Fibroblast of skin of right biceps (primary cell): ENCODE measurements at places on chromosomes 7 and 10.

DNA sequence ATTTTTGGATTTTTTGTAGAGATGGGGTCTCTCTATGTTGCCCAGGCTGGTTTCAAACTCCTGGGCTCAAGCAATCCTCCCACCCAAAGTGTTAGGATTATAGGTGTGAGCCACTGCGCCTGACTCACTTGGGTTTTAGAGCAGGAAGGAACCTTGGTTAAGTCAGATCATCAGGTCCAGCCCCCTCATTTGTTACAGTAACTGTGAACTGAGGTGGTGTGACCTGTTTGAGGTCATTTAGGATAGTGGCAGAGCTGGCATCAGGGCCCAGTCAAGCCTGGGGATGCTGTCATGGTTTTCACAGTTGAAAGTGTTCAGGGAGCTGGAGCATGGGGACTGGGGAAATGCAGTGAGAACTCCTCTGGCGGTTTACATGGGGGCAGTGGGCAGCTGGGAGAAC lies 159.6 kb downstream of the TAX1BP1 start:
- no peak for DNase-seq

DNA sequence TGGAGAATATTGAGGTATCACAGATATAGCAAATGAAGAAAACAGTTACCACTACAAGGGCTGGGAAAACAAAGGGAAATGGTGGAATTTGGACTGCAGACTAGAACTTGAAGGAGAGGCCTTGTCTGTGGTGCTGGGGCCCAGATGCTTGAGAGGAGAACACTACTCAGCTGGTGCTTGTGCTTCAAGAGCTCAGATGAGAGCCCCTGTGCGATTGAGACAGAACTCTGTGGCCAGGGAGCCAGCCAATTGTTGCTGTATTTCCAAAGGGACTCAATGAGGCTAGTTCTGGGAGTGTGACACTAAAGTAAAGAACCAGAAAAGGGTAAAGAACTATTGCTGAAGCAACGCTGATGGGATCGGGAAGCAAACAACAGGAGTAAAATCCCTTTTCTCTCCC lies 406.5 kb upstream of the SEMA3D start:
- no peak for DNase-seq

DNA sequence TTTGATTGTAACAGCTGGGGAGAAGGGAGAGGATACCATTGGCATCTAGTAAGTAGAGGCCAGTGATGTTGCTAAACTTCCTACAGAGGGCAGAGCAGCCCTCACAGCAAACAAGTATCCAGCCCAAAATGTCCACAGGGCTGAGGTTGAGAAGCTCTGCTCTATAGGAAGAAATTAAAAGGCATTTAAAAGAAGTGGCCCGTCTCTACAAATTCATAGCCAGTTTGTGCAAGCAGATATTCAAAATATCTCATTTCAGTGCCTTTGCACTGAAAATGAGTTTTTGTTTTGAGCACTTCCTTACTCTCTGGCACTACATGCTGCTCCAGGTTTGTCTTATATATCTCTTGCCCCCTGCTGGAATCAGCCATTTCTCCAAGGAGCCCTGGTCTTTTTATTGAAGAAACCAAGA lies 330.0 kb downstream of the BBS9 start:
- peak; percentile 55 for DNase-seq

- no peak for DNase-seq
Observed at GRCh38 chr10:79034271-79034876, 34.4 kb upstream of the ZMIZ1 start.

DNA sequence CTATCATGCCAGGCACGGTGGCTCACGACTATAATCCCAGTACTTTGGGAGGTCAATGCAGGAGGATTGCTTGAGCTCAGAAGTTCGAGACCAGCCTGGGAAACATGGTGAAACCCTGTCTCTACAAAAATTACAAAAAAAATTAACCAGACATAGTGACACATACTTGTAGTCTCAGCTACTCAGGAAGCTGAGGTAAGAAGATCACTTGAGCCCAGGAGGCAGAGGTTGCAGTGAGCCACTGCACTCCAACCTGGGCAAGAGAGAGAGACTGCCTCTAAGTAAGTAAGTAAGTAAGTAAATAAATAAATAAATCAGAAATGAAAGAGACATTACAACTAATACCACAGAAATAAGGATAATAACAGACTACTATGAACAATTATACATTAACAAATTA lies 36.2 kb downstream of the PDLIM1 start:
- no peak for DNase-seq

DNA sequence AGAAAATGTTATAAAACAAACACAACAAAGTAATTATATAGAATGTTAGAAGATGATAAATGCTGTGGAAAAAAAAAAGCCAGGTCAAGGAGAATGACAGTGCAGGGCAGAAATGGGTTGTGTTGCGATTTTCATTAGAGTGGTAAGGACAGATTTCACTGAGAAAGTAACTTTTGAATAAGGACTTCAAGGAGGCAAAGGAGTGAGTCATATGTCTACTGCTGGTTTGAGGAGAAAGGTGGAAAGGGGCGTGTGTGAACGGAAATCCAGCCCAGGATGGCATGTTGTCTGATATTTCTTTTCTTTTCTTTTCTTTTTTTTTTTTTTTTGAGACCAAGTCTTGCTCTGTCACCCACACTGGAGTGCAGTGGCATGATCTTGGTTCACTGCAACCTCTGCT lies 12.3 kb upstream of the DLD start:
- DNase-seq: no peak

- DNase-seq: no peak
Observed at GRCh38 chr7:12222889-12223579, 11.9 kb downstream of the TMEM106B start.

- DNase-seq: peak; percentile 10
Observed at GRCh38 chr7:77833136-77833535, 34.6 kb downstream of the PHTF2 start.

- no peak for DNase-seq
Observed at GRCh38 chr7:78203042-78203720, 404.6 kb downstream of the PHTF2 start.

- no peak for DNase-seq
Observed at GRCh38 chr10:13183625-13184024, 22.3 kb downstream of the MCM10 start.

DNA sequence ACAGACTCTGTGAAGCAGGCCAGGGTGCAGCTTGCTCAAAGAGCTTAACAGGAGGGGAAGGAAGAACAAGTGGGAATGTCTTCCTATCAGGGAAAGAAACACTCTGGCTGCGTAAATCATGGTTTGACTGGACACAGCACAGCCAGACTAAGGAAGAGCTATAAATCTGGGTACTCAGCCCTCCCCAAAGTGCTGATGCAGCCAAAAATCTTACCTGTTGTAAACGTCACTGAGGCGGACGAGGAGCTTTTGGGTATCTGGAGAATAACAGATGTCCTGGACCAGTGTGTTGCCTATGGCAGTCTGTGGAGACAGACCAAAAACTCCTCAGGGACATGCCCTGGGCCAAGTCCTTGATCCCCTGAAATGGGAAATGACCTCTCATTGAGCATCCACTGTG lies 43.1 kb upstream of the HNRNPH3 start:
- DNase-seq: no peak

DNA sequence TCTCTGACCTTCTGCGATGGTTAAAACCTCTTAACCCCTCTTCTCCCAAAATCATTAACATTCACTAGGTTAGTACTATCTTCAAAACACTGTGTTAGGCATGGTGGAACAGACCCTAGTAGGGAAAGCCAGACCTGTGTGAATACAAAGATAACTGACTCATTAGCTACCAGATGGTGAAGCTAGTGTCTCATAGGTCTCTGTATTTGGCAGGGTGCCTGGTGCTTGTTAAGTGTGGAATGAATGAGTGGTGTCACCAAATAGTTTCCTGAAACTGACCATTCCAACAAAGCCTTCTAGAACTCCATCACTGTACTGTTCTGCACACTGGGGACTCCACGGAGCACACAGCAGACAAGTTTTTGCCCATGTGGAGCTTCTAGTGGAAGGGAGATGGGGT lies 27.7 kb upstream of the TM9SF3 start:
- DNase-seq: peak; percentile 96

GRCh38 chr7:79009647-79010046 lies 443.8 kb downstream of the MAGI2 start:
- no peak for DNase-seq

- no peak for DNase-seq
Observed at GRCh38 chr10:7708832-7709231, 5.7 kb downstream of the ITIH2 start.

- DNase-seq: no peak
Observed at GRCh38 chr10:4191894-4192293, 406.9 kb upstream of the KLF6 start.

DNA sequence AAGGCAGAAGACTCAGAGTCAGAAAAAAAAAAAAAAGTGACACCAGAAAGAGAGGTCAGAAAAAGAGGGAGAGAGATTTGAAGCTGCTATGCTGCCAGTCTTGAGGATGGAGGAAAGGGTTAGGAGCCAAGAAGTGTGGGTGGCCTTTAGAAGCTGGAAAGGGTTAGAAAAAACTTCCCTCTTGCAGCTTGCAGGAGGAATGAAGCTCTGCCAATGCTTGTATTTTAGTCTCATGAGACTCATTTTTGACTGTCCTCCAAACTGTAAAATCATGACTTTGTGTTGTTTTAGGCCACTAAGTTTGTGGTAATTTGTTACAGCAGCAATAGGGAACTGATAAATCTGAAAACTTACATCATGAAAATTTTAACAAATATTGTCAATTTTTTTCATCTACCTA lies 127.7 kb upstream of the NOBOX start:
- peak; percentile 12 for DNase-seq

DNA sequence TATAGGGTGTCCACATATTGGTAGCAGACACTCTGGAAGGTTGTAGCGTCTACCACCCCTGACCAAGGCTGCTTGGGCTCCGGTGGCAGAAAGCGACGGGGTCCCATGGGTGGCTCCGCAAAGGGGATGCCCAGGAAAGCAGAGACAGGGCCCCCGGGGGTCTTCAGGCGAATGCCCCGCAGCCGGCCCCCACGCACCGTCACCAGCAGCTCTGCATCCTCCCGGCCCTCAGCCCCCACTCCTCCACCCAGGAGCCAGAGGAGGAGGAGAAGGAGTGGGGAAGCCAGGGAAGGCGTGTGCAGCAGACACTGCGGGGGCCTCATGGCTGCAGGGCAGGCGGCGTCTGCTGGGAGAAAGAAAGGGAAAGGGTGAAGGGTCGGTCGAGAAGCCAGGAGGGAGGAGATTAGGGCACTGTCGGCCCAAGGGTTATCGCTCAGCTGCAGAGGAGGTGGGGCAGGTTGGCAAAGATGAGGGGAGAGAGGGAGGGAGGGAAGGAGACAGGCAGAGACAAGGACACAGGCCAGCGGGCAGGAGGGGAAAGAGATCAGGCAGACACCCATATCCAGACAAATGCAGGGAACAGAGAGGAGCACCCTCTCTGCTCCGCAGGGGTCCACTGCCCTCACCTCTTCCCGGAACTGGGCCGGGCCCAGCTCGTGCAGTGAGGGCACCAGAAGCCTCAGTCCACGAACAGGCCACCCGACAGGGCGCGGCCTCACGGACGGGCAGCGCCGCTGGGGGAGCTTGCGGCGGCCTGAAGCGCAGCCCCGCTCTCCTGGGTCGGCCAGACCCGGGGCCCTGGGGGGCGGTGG lies 1.6 kb downstream of the ACHE start:
- no peak for DNase-seq
